Left lobe of liver (tissue), 2 donors: ENCODE measurements at places on chromosomes 6 and 20. TPM values are rescaled to one million over a fixed set of nuclear protein-coding genes. Genes with fewer than 3 reads are reported as not detected.

SLC13A3 gene
- 7.1 TPM for total RNA-seq

PPP1R3G gene
- 0.40 TPM for total RNA-seq

COL12A1 gene
- total RNA-seq: 1.6 TPM

ANGPT4 gene
- total RNA-seq: 0.05 TPM

RGL2 gene
- 19.7 TPM for total RNA-seq

MCCD1 gene
- total RNA-seq: not detected

CABLES2 gene
- 1.8 TPM for total RNA-seq
